ENCODE measurements at places on chromosomes 7 and 10.

- DNase-seq, result no peak
Observed at GRCh38 chr7:64618785-64619456, 47.0 kb upstream of the ZNF107 start.

- no peak for DNase-seq
Observed at GRCh38 chr7:14717816-14718215, 184.7 kb downstream of the DGKB start.

DNA sequence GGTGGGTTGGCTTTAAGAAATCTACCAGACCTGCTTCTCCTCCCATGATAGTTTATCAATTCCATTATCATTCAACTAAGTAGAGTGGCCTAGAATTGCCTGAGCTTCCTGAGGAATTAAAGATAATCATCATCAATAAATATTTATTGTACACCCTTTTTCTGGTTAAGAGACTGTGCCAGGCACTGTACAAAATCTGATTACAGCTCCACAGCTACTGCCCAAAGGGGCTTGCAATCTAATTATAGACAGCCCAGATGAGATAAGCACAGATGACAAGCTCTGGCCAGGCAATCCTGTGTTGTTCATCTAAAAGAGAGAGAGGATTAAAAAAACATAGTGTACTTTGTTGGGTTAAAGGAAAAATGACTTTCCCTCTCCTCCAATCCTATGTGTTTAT, 586.4 kb downstream of the GATA3 start:
- no peak for DNase-seq

- DNase-seq, result no peak
Observed at GRCh38 chr10:126687121-126687606, 16.7 kb upstream of the C10orf90 start.

DNA sequence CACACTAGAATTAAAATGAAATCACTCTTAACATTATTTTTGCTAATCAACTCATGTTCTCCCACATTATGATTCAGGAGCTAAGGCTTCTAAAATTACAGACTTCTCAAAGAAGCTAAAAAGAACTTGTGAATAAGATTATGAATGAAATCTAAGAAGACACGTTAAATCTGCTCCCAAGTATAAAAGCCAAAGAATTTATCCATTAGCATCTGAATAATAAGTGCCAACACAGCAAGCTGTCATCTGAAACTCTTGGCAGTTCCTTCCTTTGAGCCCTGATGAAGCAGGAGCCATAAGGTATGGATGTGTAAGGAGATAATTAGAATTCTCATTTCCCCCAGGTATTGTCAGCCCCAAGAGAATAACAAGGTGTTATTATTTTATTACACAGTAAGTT, 50.3 kb downstream of the TPK1 start:
- DNase-seq, result no peak

- no peak for DNase-seq
Observed at GRCh38 chr10:87646192-87646909, 13.3 kb upstream of the PAPSS2 start.

GRCh38 chr10:114024876-114025610, 18.6 kb upstream of the ADRB1 start:
- DNase-seq, result no peak

GRCh38 chr7:151684408-151685175, 164.9 kb upstream of the RHEB start:
- DNase-seq, result no peak

- no peak for DNase-seq
Observed at GRCh38 chr7:50588937-50589336, 23.7 kb upstream of the DDC start.

- DNase-seq, result no peak
Observed at GRCh38 chr7:28845106-28845505, 113.0 kb downstream of the TRIL start.

GRCh38 chr10:767211-767610, 77.7 kb upstream of the DIP2C start:
- DNase-seq, result no peak

- DNase-seq, result no peak
Observed at GRCh38 chr7:41955451-41955850, 252.6 kb upstream of the INHBA start.

DNA sequence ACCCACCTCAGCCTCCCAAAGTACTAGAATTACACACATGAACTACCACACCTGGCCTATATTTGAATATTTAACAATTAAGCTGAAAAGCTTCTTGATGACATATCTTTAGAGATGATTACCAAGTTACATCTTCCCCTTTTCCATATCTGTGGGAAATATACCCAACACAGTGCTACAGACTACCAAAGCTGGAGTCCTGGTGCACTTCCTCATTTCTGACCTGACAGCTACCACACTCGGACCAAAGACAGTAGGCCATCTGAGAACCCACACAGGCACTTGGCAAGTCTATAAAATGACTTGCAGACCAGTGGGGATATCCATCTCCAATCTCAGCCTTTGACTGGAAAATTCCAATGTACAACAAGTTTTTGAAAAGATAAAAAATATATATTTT, 270.4 kb upstream of the KLF14 start:
- DNase-seq, result no peak

DNA sequence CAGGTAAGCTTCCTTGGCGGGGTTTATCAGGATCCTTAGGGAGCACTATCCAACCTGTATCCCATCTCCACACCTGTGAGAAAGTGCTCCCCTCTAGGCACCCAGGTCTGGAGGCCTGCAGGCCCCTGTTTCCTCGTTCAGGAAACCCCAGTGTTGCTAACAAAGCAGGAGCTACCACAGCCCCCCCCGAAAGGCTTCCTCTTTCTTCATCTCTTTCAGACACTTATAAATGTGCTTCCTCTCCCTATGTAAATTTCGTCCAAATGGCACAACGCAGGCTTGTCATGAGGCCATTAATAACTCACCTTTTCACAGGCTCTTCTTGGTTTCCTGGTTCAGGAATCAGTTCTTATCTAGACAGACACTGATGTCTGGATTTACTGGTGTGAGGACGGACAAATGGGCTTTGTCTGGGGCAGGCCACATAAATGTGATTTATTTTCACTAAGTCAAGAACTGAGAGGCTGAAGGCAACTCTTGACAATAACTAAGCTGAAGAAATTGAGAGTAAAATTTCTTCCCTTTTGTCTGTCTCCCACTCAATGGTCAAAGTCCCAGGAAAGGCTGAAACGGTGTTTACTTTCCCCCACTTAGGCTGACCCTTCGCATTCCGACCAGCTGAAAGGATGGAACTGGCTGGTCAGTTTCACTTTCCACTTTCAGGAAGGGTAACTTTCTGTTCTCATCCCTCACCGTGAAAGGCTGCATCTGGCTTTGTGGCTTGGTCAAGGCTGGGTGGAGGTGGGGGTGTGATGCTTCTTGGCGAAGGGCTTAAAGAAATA, 46.8 kb downstream of the PIK3AP1 start:
- DNase-seq, result no peak

DNA sequence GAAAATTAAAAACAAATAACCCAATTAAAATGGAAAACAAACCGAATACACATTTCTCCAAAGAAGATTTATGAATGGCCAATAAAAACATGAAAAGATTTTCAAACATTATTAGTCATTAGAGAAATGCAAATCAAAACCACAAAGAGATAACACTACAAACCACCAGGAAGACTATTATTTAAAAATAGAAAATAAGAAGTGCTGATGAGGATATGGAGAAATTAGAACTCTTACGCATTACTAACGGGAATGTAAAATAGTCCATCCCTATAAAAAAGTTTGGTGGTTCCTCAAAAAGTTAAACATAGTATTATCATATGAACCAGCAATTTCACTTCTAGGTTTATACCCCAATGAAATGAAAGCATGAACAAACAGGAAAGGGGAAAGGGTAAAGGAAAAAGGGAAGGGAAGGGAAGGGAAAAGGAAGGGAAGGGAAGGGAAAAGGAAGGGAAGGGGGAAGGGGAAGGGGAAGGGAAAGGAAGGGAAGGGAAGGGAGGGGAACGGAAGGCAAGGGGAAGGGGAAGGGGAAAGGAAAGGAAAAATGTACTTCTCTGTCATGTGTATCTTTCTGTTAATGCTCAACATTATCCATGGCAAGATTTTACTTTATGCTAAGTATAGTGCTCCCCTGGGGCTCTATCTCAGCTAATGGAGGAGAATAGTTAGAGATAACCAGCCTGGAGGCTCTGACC, 125.3 kb upstream of the RSU1 start:
- no peak for DNase-seq

DNA sequence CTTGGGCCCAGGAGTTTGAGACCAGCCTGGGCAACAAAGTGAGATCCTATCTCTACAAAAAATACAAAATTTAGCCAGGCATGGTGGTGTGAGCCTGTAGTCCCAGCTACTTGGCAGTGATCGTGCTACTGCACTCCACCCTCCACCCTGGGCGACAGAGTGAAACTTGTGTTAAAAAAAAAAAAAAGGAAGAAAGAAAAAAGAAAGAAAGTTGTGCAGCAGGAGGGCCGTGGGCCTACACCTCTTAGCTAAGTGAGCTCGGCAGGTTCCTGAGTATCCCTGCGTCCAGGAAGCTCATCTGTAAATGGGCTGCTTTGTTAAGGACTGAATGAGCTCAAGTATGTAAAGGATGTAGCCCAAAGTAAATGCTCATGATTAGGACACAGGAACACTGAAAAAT, 155.0 kb downstream of the RNF216 start:
- DNase-seq, result no peak

DNA sequence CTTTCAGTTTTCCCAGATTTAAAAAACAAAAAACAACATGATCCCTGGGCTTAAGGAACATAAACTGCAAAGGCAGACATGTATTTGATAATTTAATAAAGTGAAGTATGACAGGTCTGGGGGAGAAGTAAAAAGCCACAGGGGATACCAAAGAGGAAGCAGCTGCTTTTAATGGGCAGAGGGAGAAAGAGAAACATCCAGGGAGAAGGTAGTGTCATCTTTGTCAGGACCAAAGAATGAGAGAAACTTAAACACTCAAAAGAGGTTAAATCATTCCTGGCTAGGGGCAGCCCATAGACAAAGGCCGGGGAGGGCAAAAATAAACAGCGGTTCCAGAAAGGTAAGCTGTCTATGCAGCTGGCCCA, 94.5 kb downstream of the GRB10 start:
- no peak for DNase-seq

DNA sequence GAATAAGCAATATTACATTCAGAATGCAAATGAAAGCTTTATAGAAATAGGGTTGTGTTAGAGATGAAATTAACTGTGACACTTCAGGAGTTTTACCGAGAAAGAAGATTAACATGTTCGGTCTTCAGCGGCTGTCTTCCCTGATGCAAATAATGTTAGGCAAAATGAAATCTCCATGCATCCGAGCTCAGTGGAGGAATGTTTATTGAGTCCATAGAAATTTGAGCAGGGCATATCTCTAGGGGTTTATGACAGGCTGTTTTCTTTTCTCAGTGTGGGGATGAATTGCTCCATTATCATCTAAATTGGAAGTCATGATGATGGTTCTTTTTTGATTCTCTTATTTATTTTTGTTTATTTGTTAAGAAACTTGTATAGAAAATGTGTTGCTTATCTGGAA, 31.7 kb downstream of the DYNC1I1 start:
- DNase-seq, result no peak

DNA sequence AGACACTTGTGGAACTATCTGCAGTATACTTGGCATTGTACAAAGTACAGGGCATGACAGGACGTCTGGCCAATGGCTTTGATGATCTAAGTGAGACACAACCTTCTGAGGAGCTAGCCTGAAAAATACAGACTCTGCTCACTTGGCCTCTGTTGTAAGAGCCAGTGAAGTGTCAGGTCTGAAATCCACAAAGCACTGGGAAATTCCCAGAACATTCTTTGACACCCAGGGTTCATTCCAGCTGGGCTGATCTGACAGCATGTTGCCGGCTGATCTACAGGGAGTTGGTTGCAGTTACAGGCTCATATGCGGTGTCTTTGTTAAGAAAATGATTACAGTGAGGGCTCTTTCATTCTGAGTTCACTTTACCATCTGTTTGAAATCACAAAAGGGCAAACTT, 354.6 kb downstream of the PHF14 start:
- no peak for DNase-seq

DNA sequence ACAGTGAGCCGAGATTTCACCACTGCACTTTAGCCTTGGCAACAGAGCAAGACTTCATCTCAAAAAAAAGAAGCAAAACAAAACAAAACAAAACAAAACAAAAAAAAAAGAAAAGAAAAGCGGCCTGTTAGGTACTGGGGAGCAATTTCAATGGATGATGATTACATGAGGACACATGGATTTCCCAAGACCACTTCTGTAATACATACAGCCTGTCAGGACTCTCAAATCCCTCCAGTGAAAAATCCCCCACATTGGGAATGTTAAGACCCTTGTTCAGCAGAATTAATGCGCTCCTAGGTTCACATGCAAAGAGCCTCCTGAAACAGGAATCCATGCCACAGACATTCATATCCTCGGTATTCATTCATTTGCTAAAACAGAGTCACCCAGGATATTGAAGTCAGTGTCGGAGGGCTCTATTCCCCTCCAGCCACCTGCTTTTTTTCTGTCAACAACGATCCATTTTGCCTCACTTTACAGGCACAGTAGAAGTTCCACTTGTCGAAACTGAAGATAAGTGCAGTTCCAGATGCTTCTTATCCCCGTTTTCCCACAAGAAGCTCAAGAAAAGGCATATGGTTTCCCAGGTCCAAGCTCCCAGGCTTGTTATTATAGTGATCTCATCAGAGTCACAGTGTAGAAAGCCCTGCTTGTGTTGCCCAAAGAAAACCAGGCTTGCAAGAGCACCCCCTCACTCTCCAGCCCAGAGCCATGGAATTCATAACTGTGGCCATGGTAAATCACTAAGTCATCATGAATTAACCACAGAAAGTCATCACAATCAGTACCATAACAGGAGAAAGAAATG, 20.2 kb downstream of the SLC16A12 start:
- DNase-seq, result no peak

DNA sequence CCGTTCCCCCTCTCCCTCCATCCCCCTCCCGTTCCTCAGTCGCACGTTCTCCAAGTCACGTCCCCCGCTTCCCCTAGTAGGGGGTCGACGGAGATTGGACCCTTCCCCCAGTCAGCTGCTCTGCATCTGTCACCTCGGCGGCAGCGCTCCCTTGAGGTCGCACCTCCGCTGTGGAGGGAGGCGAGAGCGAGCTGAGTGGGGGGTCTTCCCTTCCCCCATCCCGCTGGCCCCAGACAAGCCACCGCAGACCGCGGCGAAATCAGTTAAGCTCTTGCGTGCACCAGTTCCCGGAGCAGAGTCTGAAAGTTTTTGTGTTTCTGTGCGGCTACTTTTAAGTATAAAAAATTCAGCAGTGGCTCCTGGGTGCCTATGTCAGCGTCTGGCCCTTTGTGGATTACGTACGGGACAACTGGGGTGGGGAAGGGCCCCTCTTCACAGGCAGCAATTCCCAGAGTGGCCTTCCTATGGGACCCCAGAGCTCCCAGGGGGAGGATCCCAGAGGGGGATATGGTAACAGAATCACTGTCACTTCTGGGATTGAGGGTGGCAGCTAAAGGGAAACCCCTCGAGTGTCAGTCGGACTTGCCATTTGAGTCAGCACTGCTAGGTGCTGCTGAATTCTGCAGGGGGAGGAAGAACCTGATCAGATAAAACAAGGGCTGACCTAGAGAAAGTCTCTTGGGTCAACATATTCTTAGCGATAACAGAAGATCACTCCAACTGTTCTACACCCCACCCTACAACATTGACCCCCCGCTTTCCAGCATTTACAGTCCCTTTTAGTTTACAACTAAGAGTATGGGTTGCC, 12.5 kb upstream of the DDIT4 start:
- no peak for DNase-seq

- DNase-seq, result no peak
Observed at GRCh38 chr10:86387178-86387794, 20.7 kb upstream of the GRID1 start.

- DNase-seq, result no peak
Observed at GRCh38 chr10:65751896-65752295, 1173.9 kb upstream of the LRRTM3 start.
